ENCODE measurements at places on chromosomes 7 and 10.
A peak's percentile ranks its signal among the peaks of the same experiment; 100 is the strongest.

DNA sequence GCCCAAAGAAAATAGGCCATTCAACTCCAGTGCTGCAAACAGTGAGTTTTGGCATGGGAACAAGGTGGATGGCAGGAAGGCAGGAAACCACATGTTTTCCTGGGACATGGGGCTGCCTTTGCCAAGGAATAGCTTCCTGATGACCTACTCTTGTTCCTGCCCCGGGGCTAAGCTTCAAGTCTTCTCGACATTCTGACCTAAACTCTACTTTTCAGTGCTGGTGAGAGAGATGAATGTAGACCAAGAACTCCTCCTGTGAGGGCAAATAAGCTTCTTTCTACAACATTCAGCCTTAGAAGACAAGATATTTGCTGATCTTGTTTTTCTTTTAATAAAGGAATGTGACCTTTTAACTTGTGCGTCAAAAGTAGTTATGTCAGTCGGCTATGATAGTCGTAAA, 199.0 kb downstream of the GPR37 start:
- DNase-seq: no peak

DNA sequence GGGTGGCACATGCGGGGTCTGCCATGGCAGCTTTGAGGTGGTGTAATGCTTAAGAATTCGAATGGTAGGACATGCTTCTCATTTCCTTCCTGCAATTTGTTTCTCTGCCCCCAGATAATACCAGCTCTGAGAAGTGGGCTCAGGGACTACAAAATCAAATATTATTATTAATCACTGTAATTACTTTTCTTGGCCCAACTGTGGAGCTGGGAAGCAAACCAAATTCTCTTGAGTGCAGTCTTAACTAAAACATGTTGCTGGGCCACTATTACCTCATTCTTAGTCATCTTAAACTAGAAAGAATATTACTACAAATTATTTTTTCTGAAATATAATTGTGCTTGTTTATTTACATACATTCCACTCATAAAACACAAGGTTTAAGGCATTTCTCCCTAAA, 566.7 kb upstream of the NRP1 start:
- no peak for DNase-seq

DNA sequence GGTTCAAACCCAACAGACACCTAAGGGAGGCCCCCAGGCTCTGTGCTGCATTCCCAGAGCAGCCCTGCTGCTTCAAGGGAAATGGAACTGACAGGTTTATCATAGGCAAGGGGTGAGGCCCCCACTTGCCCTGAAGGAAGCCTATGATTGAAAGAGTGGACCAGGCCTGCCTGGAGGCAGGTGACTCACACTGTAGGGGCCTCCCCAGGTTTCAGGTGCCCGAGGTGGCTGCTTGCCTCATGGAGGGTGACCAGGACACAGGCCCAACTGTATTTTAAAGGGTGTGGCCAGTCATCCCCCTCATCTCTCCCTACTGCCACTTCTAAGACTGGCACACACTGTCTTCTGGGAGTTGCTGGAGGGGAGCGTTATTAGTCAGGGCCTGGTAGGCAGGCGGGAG, 85.4 kb downstream of the ATXN7L1 start:
- DNase-seq: no peak

- peak; percentile 66 for DNase-seq
These were observed 14.6 kb downstream of the VOPP1 start for GRCh38 chr7:55557666-55558188.

DNA sequence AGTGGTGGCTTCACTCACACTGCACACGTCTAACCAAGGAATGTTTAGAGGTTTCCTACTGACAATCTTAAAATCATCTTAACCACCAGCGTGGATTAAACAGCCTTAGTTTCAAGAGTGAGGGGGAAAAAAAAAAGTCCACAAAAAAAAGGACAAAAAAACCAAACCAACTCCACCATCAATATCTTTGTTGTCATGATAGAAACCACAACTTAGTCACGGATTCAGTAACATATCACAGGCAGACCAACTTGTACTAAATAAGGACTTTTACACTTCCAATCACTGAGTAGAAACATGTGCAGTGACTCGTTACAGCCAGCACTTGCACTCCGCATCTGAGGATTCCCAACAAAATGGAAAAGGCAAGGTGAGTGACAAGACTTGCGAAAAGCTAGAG, 46.5 kb downstream of the FAM171A1 start:
- DNase-seq: no peak

DNA sequence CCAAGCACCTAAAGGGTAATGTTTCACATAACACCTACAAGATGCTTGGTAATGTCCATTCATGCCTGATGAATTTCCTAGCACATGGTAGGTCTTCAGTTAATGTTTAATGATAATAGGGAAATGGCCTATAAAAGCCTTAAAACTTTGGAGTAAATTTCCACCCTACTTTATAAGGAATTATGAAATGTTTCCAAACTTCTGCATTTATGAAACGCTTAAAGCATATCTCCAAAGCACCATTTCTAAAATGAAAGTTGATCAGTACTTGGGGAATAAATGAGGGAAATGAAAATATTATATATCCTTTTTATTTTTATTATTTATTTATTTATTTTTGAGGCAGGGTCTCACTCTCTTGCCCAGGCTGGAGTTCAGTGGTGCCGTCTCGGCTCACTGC, 51.8 kb downstream of the INPP5F start:
- no peak for DNase-seq

DNA sequence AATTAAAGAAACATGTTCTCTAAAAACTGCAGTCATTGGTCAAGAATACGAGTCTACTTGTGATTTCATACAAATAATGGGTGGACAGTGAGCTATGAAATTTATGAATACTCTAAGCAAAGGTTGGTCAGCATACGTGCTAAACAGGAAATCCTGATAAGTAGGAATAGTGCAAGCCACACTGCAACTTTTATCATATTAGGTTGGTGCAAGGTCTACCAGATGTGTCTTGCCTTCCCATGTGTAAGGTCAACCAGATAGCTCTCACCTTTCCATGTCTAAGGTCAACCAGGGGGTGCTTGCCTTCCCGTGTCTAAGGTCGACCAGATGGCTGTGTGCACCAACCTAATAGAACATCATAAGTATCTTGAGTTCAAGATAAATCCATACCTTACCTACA, 2.0 kb upstream of the ITGB1 start:
- peak; percentile 26 for DNase-seq

GRCh38 chr10:68153473-68154210, 44.4 kb downstream of the MYPN start:
- peak; percentile 13 for DNase-seq

GRCh38 chr10:30825495-30825894, 195.9 kb upstream of the LYZL2 start:
- DNase-seq: no peak

DNA sequence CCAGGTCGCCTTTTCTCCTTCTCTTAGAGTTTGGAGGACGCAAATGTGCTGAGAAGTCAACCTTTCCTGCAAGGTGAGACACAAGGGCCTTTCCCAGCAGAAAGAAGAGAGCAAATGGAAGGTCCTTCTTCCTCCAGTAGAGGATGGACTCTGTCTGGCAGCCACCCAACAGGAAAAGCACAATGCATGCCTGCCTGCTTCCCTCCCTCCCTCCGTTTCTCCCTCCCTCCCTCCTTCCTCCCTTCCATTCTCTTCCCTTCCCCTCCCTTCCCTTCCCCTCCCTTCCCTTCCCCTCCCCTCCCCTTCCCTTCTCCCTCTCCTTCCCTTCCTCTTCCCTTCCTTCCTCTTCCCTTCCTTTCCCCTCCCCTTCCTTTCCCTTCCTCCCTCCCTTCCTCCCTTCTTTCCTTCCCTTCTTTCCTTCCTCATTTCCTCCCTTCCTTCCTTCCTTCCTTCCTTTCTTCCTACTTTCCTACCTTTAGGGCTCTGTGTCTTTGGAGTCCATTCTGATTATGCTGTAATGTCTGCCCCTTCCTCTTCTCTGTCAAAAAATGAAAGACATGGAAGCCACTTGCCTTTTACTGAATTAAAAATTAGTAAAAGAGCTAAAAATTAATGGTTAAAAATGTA, 66.4 kb downstream of the TRUB1 start:
- no peak for DNase-seq

GRCh38 chr7:19114551-19114855, 2.9 kb downstream of the TWIST1 start:
- DNase-seq: no peak

DNA sequence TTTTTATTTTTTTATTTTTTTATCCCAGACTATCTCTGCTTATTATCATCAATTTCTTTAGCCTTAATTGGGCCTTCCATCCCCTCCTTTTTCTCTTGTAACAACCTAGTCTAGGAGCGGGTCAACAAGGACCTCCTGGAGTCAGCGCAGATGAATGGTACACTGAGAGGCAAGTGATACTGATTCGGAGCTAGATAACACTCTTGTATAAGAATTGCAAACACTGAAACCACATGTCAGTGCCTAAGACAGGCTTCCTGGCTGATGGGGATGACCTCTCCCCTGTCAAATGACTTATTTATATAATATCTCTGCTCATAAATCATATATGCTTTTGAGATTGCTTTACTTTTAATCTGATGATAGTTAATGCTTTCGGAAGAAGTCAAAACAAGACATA, 22.7 kb downstream of the BPGM start:
- DNase-seq: no peak

- DNase-seq: no peak
These were observed 6.8 kb downstream of the GTPBP4 start for GRCh38 chr10:994836-995558.

- DNase-seq: no peak
These were observed 143.9 kb downstream of the RAPGEF5 start for GRCh38 chr7:22213081-22213480.

All from activated CD8-positive, alpha-beta T cell treated with anti-CD3 and anti-CD28 coated beads for 36 hours (primary cell).